ENCODE measurements at places on chromosomes 12 and 14. TPM values are rescaled to one million over a fixed set of nuclear protein-coding genes. Genes with fewer than 3 reads are reported as not detected.

The ESRRB gene
- total RNA-seq = 0.91 TPM

The APEX1 gene
- total RNA-seq = 102 TPM

The RPS6KA5 gene
- 14.6 TPM for total RNA-seq

- DNase-seq = no peak
Observed at GRCh38 chr14:49982501-49982951, 89.6 kb downstream of the ARF6 start.

GRCh38 chr12:76984566-76984965 lies 80.8 kb downstream of the E2F7 start:
- peak; percentile 62 for DNase-seq
